ENCODE measurements at places on chromosomes 16 and 17. TPM values are rescaled to one million over a fixed set of nuclear protein-coding genes. Genes with fewer than 3 reads are reported as not detected.

DNA sequence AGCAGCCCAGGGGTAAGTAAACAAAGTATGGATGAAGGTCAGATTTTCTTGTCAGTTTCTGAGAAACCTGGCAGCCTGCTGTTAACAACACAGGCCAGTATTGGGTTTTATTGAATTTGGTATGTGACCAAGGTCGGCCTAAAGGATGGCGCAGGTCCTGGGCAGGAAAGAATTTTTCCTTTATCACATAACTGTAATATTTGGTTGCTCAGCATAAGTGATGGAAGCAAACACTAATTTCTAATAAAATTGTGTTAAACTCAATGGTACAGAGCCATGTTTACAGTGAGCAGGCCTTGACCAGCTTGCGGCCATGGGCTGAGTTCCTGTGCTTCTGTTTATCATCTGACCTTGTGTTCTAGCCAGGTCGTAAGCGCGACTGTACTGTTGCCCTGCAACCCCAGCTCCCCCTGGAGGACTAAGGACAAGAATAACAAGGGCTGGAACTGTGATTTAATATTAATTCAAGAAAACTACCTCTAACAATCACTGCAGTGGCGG, 10.5 kb downstream of the POLDIP2 start:
- peak; percentile 76 for DNase-seq

DNA sequence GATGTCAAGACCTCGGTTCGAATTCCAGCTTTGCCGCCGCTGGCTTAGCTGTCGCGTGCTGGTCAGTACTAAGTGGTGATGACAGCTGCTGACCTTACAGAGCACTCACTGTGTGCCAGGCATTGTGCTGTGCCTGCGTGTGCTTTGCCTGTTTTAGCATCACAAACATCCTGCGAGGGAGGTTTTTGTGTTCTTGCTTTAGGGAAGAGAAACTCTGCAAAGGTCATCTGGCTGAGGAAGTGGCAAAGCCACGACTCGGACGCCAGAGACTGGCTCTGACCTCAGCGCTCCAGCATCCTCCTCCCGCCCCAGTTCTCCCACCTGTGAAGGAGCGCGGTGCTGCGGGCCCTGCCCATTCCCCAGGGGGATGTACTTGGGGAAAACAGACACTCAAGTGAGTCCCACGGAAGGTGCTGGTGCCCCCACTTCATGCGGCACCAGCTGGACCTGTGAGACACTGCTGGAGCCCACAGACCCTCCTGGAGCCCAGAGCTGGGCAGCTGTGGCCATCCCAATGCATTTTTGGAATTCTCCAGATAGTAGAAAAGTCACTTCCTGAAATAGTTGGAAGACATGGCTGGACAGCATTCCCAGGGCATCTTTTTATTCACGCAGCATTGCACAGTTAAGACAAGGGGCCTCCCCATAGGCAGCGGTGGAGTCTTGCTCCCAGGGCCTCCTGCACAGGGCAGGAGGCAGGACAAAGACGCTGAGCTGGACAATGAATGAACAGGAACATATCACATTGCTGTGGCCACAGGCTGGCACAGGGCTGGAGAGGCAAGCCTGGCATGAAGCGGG, 20.0 kb upstream of the HERPUD1 start:
- no peak for DNase-seq

GRCh38 chr16:12784076-12784475, 19.6 kb downstream of the CPPED1 start:
- no peak for DNase-seq

- no peak for DNase-seq
Measured at GRCh38 chr16:30485818-30486436, 13.4 kb downstream of the ITGAL start.

DNA sequence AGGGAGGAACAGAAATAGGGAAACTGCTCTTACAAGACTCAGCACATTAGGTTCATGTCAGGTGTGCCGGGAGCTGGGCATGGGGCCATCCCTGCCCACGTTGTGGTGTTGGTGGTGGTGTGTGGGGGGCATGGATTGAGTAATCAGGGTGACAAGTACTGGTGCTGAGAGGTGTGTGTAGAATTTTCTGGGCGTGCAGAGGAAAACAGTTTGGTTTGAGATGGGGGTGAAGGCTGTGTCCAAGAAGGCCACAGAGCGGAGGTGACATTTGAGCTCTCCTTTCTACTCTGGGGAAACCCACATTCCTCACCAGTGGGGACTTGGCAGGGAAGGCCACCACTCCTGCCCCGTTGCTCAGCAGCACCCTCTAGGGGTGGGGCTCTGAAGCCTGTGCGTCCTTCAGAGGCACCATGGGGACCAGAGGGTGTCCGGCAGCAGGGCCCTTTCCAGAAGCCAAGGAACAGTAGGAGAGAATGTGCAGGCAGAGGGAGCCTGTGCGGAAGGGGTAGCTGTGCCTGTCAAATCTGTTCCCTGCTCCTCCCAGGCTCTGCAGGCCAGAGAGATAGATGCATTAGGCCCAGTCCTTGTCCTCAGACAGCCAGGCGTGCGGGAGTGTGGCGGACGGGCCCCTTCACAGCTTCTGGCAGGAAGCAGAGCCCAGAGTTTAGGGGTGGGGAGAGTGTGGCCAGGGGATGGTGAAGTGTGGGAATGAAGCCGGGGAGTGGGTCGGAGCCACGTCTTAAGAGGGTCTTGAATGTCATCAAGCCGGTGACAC, 48.7 kb upstream of the GSE1 start:
- DNase-seq, result no peak

The HSPB9 gene
- total RNA-seq, result 0.95 TPM

The CORO6 gene
- 3.2 TPM for total RNA-seq

The MAPT gene
- 0.83 TPM for total RNA-seq

DNA sequence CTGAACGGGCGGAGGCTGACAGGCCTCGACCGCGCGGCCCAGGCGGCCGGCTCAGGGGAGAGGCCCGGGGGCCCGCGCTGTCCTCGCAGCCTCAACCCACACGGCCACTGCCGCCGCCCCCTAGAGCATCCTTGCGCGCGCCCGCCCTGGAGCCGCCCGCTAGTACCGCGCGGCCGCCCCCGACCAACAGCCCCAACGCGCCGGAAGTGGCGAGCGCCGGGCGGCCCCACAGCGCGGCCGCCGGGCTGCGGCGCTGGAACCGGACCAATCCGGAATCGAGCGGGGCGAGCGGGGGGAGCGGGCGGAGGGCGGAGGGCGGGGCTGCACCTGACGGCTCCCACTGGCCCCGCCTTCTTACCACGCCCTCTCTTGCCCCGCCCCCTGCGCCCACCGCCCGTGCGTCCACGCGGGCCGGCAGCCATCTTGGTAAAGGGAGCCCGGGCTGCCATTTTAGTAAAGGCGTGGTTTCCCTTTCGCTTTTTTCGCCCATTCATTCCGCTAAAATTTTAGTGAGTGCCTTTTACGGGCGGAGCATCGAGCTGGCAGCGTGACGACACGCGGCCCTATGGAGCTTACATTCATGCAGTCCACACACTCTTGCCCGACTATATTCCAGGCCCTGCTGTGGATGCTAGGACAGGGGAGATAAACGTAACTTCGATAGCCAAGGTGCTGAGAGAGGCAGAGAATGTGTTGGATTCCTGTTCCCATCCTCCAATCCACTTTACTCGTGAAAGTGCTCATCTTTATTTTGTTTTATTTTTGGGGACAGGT, at the start of gene XPO6:
TSS of gene XPO6 (minus strand) at position 208 of the 774 bp plus-strand sequence. CDS start 597 bp downstream, outside the sequence.
- DNase-seq, result peak; percentile 96

DNA sequence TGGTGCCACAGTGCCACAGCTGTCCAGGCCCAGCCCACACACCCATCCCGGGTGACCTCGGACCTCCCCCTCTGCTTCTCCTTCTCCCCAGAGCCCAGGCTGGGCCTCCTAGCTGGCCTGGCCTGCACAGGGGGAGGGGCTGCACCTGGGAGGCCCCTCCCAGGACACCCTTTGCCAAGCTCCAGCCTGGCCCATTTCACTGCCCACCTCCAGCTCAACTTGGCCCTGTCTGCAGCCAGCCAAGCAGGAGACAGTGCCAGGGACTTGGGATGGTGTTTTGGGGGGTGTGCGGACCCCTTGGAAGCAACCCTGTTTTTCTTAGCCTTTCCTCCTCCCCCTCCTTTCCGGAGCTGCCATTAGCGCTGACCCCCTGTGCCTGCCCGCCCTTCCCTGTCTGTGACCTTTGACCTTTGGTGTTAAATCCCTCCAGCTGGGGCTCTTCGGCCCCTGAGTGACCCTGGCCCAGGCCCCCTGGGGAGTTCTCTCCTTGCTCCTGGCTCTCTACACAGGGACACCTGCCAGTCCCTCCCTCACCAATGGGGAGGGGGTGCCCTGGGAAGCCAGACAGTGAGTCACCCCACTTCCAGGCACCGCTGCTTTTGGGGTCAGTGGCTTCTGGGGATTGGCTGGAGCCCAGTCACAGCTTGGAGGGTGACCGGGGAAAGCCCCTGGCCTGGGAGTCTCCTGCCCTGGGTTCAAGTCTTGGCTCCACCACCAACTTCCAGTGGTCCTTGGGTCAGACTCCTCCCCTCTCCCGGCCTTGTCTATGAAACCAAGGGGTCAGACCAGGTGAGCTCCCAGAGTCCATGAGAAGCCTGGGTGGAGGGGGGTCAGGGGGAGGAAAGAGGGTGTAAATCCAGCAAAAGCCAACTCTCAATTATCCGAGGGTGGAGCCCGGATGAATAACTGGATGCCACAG, 1.9 kb downstream of the GLIS2 start:
- DNase-seq, result peak; percentile 71

The FLYWCH2 gene
- 30.6 TPM for total RNA-seq

DNA sequence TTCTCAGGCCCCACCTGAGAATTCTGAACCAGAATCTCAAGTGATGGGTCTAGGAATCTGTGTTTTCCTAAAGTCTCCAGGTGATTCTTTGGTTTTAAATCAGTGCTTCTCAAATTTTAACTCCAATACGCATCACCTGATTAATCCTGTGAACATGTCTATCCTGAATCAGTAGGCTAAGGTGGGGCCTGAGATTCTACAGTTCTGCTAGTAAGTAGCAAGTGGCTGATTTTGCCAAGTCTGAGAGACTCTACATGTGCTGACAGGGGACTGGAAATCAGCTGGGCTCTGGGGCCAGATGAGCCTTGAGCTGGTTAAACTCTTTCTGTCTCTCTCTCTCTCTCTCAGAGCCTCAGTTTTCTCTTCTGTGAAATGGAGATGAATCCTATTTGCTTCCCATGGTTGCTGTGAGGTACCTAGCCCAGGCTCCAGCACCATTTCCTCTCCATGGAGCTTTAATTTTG, 9.0 kb downstream of the CCR7 start:
- DNase-seq, result no peak

GRCh38 chr17:15260376-15261257, 4.5 kb downstream of the PMP22 start:
- peak; percentile 96 for DNase-seq

The CA7 gene
- total RNA-seq, result not detected

All from ovary (tissue), 10 donors.